Kidney tubule cell (primary cell): ENCODE measurements at places on chromosomes 2 and 18.

DNA sequence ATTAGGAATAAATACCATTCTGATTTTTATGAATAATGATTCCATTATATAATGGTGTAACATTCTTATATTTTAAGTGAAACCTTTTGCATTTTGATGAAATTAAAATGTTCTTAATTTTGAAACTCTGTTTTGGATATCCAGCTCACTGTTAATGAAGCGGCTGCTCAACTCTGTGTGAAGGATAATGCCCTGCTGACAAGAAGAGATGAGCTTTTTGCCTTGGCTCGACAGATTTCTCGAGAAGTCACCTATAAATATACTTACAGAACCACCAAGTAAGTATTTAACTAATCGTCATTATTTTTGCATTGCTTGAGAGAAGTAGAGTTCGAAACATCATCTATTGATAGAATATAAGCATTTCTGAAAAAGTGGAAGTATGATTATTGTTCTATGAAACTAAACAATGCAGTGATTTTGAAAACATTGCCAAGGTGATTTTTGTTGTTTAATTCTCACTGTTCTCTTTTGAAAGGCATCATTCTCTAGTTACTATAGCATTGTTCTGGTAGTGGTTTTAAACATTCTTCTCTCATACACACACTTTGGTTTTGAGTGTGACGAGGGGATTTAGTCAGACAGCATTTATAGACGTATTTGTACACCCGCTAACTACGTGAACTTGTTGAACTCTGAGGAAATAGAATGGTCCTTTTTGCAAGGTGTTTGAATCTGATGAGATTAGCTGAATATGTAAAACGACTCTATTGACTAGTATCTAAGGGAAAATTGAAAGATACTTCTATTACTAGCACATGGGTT lies 21.5 kb downstream of the NAB1 start:
- DNase-seq, result no peak

GRCh38 chr2:121081701-121082100 lies 203.3 kb downstream of the TFCP2L1 start:
- no peak for DNase-seq

DNA sequence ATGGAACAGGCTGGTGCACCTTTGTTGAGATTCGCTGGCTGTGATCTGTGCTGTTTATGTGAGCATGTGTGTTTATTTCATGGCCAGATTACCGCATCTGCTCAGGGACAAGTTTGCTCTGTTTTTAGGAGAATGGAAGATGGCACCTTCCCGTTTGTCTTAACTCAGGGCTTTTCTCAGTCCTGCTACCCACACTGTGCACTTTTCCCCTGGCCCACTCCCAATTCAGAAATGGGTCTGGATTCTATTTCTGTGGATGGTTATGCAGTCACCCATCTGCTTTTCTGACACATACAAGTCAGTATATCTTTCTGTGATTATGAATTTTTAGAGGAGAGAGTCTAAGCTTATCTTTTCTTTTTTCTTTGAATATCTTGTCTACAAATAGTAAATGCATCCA lies 15.4 kb downstream of the MGAT5 start:
- DNase-seq, result no peak

GRCh38 chr18:26457611-26458353 lies 90.6 kb downstream of the KCTD1 start:
- no peak for DNase-seq

GRCh38 chr2:152385650-152386049 lies 50.7 kb downstream of the FMNL2 start:
- DNase-seq, result no peak

DNA sequence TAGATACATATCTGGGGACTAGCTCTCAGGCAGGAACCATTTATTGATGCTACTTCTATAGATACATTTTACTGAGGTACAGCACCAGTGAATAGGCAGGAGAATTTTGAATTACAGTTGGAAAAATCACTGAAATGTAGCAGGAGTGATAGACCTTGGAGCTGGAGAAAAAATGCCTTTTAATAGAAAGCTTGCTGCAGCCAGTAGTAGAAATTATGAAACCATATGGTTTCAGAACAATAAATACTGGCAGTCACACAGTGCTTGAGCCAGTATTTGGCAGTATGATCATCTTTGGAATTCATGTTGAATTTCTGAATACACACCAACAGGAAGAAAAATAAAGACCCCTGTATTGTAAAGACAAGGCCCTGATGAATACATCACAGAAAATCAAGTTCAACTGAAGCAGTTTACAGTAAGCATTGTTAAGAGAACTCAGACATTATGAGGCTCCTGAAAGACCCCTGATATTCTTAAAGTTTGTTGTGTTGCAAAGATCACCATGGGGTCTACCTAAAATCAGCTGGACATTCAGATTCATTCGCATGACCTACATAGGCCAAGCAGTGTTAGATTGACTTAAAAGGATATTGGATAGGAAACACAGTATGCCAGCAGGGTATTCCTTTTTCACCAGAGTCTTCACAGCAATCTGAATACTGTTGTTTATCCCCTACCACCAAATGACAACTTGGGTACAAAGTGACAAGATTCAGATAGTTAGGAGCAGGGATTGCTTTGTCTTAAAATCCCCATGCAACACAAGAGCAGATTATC lies 139.0 kb downstream of the EHBP1 start:
- DNase-seq, result no peak

GRCh38 chr2:42795841-42796301 lies 3.5 kb upstream of the HAAO start:
- peak; percentile 48 for DNase-seq

- no peak for DNase-seq
Observed at GRCh38 chr2:10439185-10439879, 8.8 kb downstream of the ODC1 start.

GRCh38 chr18:68944826-68945225 lies 146.9 kb downstream of the CCDC102B start:
- no peak for DNase-seq

GRCh38 chr2:107363806-107364205 lies 462.9 kb upstream of the RGPD4 start:
- peak; percentile 25 for DNase-seq

- DNase-seq, result peak; percentile 8
Observed at GRCh38 chr18:77165503-77166188, 33.1 kb upstream of the MBP start.

GRCh38 chr18:46196627-46197243 lies 92.5 kb downstream of the HAUS1 start:
- DNase-seq, result no peak
